ENCODE measurements at places on chromosomes 13 and 19.

- H3K4me3 ChIP-seq = peak overlapping the region; percentile 65
- H3K36me3 ChIP-seq = no peaks in the 10 kb centered on the region
- DNase-seq = peak; percentile 88
Observed at GRCh38 chr19:16067205-16067938, 8.9 kb upstream of the TPM4 start.

DNA sequence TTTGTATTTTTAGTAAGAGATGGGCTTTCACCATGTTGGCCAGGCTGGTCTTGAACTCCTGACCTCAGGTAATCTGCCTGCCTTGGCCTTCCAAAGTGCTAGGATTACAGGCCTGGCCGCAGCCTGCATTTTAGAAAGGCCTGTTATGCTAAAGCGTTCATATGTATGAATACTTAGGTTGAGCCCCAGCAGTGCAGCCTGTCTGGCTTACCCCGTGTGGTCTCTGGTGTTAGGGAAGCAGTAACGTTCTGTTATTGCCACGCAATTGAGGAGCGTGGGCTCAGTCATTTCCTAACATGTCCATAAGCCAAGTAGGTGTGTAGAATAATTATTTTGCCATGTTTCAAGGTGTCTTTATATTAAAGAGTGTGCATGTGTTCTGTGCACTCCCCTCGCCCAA is 14.3 kb downstream of the HNRNPM start:
- H3K4me3 ChIP-seq = no peak overlapping the region
- no peaks in the 10 kb centered on the region for H3K27me3 ChIP-seq
- H3K27ac ChIP-seq = no peak overlapping the region
- H3K36me3 ChIP-seq = no peaks in the 10 kb centered on the region
- no peak for DNase-seq

GRCh38 chr19:8635422-8635821 is 5.0 kb downstream of the NFILZ start:
- no peaks in the 10 kb centered on the region for H3K36me3 ChIP-seq
- H3K27me3 ChIP-seq = no peaks in the 10 kb centered on the region
- H3K4me1 ChIP-seq = peaks cover 2% of the 10 kb centered on the region
- H3K4me3 ChIP-seq = no peak overlapping the region
- H3K27ac ChIP-seq = no peak overlapping the region

GRCh38 chr13:88979465-88980175 is 1308.4 kb downstream of the SLITRK5 start:
- H3K27ac ChIP-seq = no peak overlapping the region
- H3K4me3 ChIP-seq = no peak overlapping the region
- no peaks in the 10 kb centered on the region for H3K36me3 ChIP-seq

DNA sequence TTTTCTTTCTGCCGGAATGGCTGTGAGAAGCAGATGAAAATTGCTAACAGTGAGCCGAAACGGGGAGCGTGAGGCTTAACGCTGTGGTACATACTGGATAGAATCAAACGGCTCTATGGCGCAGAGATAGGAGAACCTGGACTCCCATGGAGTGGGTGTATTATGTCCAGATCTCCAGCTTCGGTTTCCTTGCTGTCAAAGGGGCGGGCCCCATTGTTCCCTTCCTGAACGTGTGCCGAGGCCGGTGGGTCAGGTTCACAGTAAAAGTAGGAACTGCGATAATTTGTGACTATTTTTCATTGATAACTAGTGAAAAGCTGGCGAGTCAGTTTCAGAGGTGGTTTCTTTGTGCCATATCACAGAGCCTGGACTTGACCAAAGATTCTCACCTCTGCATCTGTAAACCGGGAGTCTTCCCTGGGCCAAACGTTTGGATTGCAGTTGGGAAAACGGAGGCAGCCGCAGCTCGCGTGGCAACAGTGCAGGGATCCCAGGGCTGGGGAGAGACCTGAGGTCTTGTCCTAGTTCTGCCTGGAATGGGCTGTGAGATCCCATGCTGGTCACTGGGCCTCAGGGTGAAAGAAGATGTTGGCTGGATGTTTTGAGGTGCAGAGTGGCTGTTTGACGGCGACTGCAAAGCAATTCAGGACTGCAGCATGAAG is 752 bp downstream of the RPL18A start:
- H3K36me3 ChIP-seq = no peaks in the 10 kb centered on the region
- peaks cover 5% of the 10 kb centered on the region for H3K4me1 ChIP-seq
- peak overlapping the region; percentile 79 for H3K27ac ChIP-seq
- H3K27me3 ChIP-seq = no peaks in the 10 kb centered on the region

DNA sequence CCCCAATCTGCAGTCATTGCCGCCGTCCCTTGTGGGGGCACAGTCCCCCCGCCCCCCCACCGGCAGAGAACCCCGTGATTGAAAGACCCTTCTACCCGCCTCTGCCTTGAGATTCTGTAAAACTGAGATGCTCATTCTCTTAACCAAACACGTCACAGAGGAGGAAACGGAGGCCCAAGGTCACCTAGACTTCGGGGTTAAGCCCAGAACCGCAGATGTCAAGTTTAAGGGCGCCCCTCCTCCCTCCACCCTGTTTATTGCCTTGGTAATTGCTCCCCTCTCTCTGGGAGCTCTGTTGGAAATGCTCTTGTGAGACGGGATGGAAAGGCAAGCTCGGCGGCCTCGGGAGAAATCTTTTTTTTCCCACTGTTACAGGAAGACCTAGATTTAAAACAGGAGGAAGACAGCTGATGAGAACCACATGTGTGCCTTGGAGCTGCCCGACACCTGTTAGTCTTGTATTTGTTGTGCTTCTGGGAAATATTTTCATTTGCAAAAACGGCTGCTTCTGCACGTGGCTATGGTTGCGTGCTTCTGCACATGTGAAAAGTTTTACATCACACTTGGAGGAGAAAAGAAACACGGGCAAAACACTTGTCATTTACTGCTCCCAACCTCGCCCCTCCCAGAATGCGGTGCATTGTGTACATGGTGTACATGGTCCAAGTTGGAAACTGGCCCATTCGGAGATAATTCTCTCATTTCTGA is 1.1 kb upstream of the MED26 start:
- H3K36me3 ChIP-seq = no peaks in the 10 kb centered on the region
- H3K4me1 ChIP-seq = peaks cover 8% of the 10 kb centered on the region
- DNase-seq = peak; percentile 54
- H3K4me3 ChIP-seq = peak overlapping the region; percentile 98
- H3K27ac ChIP-seq = peak overlapping the region; percentile 84

GRCh38 chr13:37492741-37493514 is 105.6 kb downstream of the POSTN start:
- H3K4me1 ChIP-seq = no peaks in the 10 kb centered on the region
- H3K36me3 ChIP-seq = no peaks in the 10 kb centered on the region
- no peak overlapping the region for H3K4me3 ChIP-seq
- no peaks in the 10 kb centered on the region for H3K27me3 ChIP-seq

- peak overlapping the region; percentile 95 for H3K27ac ChIP-seq
- peak; percentile 74 for DNase-seq
- H3K27me3 ChIP-seq = no peaks in the 10 kb centered on the region
- H3K36me3 ChIP-seq = no peaks in the 10 kb centered on the region
Observed at GRCh38 chr19:12792051-12792852, 966 bp downstream of the JUNB start.

- no peak overlapping the region for H3K4me3 ChIP-seq
- no peak for DNase-seq
- no peaks in the 10 kb centered on the region for H3K36me3 ChIP-seq
- H3K27ac ChIP-seq = no peak overlapping the region
- no peaks in the 10 kb centered on the region for H3K27me3 ChIP-seq
Observed at GRCh38 chr19:3270902-3271301, 46.4 kb downstream of the CELF5 start.

GRCh38 chr13:29887030-29887557 is 36.7 kb upstream of the UBL3 start:
- no peak overlapping the region for H3K4me3 ChIP-seq
- H3K27me3 ChIP-seq = no peaks in the 10 kb centered on the region
- H3K36me3 ChIP-seq = no peaks in the 10 kb centered on the region
- DNase-seq = no peak
- no peak overlapping the region for H3K27ac ChIP-seq

GRCh38 chr19:29897466-29897865 is 44.6 kb upstream of the URI1 start:
- no peak overlapping the region for H3K4me3 ChIP-seq
- no peaks in the 10 kb centered on the region for H3K36me3 ChIP-seq
- no peak overlapping the region for H3K27ac ChIP-seq
- no peaks in the 10 kb centered on the region for H3K4me1 ChIP-seq

DNA sequence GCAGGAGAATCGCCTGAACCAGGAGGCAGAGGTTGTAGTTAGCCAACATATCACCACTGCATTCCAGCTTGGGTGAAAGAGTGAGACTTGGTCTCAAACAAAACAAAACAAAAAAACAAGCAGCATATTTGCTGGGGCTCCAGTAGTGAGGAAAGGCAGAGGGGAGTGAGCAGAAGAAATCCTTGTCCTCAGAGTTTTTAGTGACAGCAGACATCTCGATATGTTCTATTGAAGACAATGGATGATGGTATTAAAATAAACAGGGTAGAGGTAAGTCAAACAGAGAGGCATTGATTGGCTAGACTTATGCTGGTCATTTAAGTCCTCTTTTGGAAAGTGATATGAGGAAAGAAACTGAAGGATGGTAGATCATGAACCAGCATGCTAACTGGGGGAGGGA is 19.0 kb downstream of the NLRP7 start:
- no peaks in the 10 kb centered on the region for H3K4me1 ChIP-seq
- H3K27ac ChIP-seq = no peak overlapping the region
- H3K36me3 ChIP-seq = no peaks in the 10 kb centered on the region
- DNase-seq = no peak

GRCh38 chr19:46082728-46083050 is 41.8 kb downstream of the IGFL3 start:
- H3K27me3 ChIP-seq = no peaks in the 10 kb centered on the region
- no peaks in the 10 kb centered on the region for H3K36me3 ChIP-seq

GRCh38 chr13:22040810-22041364 is 370.0 kb downstream of the FGF9 start:
- H3K4me3 ChIP-seq = no peak overlapping the region
- H3K27me3 ChIP-seq = no peaks in the 10 kb centered on the region
- no peaks in the 10 kb centered on the region for H3K36me3 ChIP-seq
- H3K27ac ChIP-seq = no peak overlapping the region

DNA sequence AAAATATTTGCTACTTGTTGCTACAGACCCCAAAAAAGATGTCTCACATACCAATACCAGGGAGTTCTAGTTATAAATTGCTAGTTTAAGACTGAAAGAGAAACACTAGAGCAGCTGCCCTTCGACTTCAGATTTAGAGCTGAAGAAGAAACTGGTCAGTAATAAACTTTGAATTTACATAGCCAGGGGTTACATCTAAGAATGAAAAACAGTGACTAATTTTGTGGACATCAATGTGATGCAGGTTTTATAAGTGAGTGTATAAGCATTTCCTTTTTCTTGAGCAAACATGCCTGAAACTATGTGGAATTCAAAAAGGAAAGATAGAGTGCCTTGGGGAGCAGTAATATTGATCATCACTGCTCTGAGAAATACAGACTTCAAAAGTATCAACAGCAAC is 724.9 kb upstream of the MIR17HG start:
- no peaks in the 10 kb centered on the region for H3K27me3 ChIP-seq
- no peaks in the 10 kb centered on the region for H3K36me3 ChIP-seq
- H3K4me1 ChIP-seq = no peaks in the 10 kb centered on the region
- DNase-seq = no peak
- no peak overlapping the region for H3K4me3 ChIP-seq
- no peak overlapping the region for H3K27ac ChIP-seq

GRCh38 chr19:38741670-38742069 is 2.6 kb downstream of the CAPN12 start:
- H3K36me3 ChIP-seq = no peaks in the 10 kb centered on the region
- H3K27me3 ChIP-seq = no peaks in the 10 kb centered on the region
- H3K27ac ChIP-seq = no peak overlapping the region
- DNase-seq = no peak

GRCh38 chr19:18290302-18291018 is 9.0 kb upstream of the JUND start:
- H3K27ac ChIP-seq = peak overlapping the region; percentile 100
- H3K4me1 ChIP-seq = peaks cover 14% of the 10 kb centered on the region
- DNase-seq = peak; percentile 70
- no peaks in the 10 kb centered on the region for H3K27me3 ChIP-seq

DNA sequence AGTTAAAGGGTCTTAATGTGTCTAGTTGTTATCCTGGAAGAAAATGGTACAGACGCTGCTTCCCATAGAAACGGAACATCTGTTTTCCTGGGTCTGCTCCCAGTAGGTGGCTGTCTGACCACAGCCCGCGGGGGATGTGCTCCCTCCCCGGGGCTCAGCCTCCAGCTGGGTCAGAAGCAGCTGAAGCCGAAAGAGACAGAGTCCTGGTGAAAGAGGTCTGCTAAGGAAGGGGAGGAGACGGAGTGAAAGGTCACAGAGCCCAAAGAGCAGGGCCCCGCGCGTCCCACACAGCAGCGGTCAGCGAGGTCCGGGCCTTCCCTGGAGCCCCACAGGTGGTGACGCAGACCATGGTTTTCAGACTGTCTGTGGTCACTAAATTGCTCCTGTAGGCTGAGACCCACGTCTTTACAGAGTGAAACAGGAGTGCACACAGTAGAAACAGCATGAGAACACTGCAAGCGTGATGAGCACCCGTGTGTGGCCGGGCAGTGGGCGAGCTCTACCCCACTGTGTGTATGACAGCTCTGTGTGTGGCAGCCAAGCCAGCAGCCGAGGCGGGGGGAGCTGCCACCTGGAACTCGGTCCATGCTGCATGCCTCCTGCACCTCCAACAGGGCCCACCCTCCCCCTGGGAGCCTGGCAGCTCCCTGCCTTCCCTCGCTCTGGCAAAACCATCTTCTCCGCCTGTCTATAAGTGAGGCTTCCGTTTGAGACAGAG is 52.0 kb upstream of the C13orf46 start:
- H3K4me1 ChIP-seq = peaks cover 13% of the 10 kb centered on the region
- no peaks in the 10 kb centered on the region for H3K36me3 ChIP-seq
- H3K4me3 ChIP-seq = no peak overlapping the region
- no peak overlapping the region for H3K27ac ChIP-seq

DNA sequence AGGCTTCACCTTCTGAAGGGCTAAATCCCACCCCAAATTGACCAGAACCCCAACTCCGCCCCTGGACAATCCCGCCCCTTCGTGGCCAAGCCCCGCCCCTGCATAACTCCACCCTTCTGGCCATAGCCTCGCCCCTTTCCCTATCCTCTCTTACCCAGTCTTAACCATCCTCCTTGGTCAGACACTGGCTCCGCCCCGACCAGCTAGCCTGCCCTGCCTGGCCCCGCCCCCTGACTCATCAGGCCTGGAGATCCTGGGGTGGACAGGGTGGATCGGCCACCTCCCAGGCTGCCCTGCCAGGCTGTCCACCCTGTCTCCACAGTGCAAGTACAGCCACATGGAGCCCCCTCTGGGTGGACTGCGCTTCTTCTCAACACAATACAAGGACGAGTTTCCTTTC is 8.0 kb upstream of the ZNF358 start:
- peaks cover 4% of the 10 kb centered on the region for H3K4me1 ChIP-seq
- H3K27me3 ChIP-seq = no peaks in the 10 kb centered on the region
- no peaks in the 10 kb centered on the region for H3K36me3 ChIP-seq
- H3K4me3 ChIP-seq = no peak overlapping the region
- no peak overlapping the region for H3K27ac ChIP-seq

Measured in ovary (tissue), 10 donors.